ENCODE measurements at places on chromosomes 13 and 19. TPM values are rescaled to one million over a fixed set of nuclear protein-coding genes. Genes with fewer than 3 reads are reported as not detected.

GRCh38 chr13:40442826-40443225, 223.6 kb downstream of the FOXO1 start:
- H3K4me1 ChIP-seq: 0 out of 2 replicates have a peak, but pooled peaks cover 5% of the 10 kb centered on the region
- H3K27me3 ChIP-seq: no peaks in the 10 kb centered on the region
- DNase-seq: no peak
- H3K27ac ChIP-seq: no peak overlapping the region
- H3K4me3 ChIP-seq: no peak overlapping the region
- H3K36me3 ChIP-seq: no peaks in the 10 kb centered on the region

DNA sequence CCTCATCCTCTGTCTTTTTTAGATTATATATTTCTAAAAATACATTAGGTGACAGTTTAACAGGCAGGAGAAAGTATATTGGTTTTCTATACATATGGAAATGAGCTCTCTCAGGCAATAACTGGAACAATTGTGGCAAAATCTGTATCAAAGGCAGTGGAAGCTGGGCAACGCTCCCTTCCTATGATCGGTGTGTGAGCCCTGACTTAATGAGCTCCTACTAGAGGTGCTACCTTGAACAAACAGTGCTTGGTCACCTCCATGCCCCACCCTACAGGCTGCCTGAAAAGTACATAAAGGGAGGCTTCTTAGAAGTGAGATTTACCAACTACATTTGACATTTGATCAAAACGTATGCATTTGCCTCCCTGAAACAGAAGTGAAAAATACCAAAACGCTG, 185.3 kb downstream of the EFNB2 start:
- H3K27me3 ChIP-seq: no peaks in the 10 kb centered on the region
- H3K36me3 ChIP-seq: no peaks in the 10 kb centered on the region
- no peak for DNase-seq
- H3K27ac ChIP-seq: no peak overlapping the region

GRCh38 chr19:40147693-40148347, 43.4 kb upstream of the MAP3K10 start:
- H3K4me1 ChIP-seq: no peaks in the 10 kb centered on the region
- H3K27ac ChIP-seq: no peak overlapping the region
- H3K27me3 ChIP-seq: no peaks in the 10 kb centered on the region
- no peak for DNase-seq
- no peaks in the 10 kb centered on the region for H3K36me3 ChIP-seq
- H3K4me3 ChIP-seq: no peak overlapping the region

DNA sequence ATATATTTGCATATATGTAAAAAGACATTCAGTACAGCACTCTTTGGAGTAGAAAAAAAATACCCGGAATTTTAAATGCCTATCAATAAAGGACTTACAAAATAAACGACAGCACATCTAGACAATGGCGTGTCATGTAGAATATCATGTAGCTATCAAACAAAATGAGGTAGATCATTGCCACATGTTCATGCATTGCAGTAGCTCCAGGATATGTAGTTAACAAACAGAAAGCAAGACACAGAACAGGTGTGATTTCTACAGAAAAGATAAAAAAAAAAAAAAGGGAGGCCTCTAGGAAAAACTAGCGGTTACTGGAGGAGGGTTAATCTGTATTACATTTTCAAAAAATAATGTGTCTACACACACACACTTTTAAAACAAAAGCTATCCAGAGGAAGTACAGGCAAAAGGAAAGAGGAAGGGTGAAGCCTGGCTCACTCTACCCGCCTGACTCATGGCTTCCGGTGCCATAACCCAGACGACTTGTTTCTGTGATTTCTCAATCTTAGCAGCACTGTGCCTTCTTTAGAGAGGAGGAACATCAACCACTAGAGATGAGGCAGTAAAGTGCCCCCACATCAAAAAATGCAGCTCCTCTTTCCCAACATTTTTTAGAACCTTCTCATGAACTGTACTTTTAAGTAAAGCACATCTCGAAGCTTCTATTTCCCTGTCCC, 6.9 kb downstream of the KCTD12 start:
- H3K4me3 ChIP-seq: no peak overlapping the region
- no peaks in the 10 kb centered on the region for H3K4me1 ChIP-seq

Gene OR7A5
- not detected for total RNA-seq

Gene TEAD2
- 8.8 TPM for total RNA-seq

Data from Caco-2 (cell line).